CMK (cell line): ENCODE measurements at places on chromosomes 7 and 10.
A peak's percentile ranks its signal among the peaks of the same experiment; 100 is the strongest.

- DNase-seq, result no peak
These were observed 882 bp downstream of the IRF5 start for GRCh38 chr7:128938544-128939074.

GRCh38 chr7:81937091-81937490 lies 167.2 kb upstream of the HGF start:
- DNase-seq, result no peak

DNA sequence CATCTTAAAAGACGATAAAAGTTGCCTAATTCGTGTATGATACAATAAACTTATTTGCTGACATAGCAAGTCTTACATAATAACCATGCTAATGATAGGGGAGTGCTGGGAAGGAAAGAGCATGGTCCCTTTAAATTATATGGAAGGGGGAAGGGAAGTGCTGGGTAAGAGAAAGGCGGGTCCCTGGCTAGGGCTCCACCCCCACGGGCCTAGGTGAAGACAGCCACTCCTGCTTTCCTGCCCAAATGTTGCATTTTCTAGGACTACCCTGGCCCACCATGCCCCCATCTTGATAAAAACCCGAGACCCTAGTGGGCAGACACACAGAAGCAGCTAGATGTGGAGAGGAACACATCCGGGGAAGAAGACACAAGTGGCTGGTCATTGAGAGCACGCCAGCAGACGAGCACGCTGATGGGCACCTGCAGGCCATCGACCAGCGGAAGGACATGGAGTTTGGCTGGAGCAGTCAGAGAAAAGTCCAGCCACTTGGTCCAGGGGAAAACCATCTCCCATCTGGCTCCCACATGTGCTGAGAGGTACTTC lies 328.7 kb downstream of the ARL4A start:
- no peak for DNase-seq

DNA sequence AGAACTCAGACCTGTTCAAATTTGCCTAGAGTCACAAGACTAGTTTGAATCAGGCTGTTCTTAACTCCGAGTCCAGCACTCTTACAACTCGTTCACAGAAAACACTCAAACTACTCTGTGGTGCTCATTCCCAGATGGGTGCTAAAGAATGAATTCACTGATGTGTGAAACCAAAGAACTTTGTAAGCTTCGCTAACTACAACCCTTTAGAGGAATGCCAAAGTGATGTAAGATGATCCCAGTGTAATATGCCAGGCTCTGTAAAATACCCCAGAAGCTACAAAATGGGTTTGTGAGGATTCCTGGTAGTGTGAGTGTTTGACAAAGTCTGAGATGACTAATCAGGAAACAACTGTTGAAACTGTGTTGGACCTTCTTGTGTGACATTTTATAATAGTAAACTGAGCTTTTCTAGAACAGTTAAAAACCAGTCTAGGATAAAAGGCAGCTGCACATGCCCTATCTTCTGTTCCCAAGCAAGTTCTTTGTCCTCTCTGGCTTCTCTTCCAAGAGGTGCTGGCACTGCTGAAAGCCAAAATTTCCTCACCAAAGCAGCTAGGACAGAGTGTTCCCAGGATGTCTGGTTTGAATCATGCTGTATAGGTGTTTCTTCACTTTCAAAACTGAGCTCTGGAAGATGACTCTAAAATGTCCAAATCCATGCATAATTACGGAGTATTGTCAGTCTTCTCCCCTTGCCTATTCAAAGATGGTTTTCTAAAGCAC lies 527.6 kb downstream of the SORCS1 start:
- DNase-seq, result no peak

- no peak for DNase-seq
These were observed 127.8 kb downstream of the CELF2 start for GRCh38 chr10:11145495-11145855.

GRCh38 chr7:94099679-94100078 lies 95.5 kb upstream of the BET1 start:
- no peak for DNase-seq

DNA sequence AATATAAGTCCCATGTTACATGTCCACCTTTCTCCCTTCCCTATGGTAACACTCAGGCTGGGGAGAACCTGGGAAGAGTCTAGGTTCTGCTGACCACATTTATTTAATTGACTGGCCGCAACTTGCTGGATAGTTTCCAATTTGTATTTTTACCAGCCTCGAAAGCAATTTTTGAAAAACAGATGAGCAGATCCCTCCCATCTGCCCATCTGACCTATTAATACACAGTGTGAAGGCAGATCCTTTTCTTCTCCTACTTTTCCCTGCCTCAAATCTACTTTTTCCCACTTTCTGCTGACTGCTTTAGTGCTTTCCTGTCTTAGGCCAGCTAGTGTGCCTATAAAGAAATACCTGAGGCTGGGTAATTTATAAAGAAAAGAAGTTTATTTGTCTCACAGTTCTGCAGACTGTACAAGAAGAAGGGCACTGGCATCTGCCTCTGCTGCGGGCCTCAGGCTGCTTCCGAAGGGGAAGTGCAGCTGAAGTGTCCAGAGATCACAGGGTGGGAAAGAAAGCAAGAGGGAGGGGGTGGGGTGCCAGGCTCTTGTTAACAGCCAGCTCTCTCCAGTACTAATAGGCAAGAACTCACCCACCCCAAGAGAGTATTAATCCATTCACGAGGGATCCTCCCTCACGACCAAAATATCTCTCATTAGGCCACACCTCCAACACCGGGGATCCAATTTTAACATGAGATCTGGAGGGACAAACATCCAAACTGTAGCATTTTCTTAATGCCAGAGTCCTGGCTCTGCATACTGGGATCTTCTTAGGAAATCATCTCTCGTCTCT lies 336.0 kb upstream of the IGFBP3 start:
- no peak for DNase-seq

- no peak for DNase-seq
These were observed 65.1 kb downstream of the MET start for GRCh38 chr7:116736927-116737715.

- no peak for DNase-seq
These were observed 5.9 kb downstream of the SPAG6 start for GRCh38 chr10:22351131-22351703.

GRCh38 chr7:41769162-41769561 lies 66.3 kb upstream of the INHBA start:
- DNase-seq, result no peak

- DNase-seq, result no peak
These were observed 6.1 kb upstream of the ACTA2 start for GRCh38 chr10:88958721-88959120.

DNA sequence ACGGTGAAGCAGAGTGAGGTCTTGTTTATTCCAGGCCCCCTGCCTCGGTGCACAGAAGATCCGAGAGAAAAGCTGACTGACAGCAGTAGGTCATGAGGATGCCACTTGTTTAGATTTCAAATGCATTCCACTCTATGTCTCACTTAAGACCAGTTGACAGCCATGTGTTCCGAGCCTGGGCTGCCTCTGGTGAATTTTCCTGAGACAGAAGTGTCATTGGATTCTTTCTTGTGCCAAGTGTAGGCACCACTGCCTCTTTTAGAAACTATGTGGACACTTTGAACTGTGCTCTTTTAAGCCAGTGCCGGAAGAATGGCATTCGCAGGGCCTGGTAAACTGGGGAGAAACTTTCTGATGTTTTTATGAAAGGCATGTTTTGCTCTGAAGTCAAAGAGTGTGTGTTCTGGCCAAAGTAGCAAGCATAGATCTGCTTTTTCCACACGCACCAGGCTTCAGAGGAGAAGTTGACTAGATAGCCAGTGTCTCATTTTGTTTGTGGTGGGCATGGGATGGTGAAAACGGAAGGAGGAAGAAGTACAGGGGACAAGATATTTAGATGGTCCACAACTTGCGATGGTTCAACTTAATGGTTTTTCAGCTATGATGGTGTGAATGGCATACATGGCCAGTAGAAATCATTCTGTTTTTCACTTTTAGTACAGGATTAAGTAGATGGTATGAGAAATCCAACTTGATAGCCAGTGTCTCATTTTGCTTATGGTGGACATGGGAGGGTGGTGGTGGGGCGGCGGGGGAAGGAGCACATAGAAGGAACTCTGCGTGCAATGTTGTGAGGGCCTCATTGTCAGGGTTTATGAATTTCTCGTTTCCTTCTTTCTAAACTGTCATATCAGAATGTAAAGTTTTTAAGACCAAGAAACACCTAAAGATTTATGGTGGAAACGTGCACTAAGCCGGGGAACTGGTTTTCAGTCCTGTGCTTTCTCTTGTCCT lies 41.5 kb downstream of the CYP17A1 start:
- DNase-seq, result peak; percentile 32
